ENCODE measurements at places on chromosomes 7 and 10.
A peak's percentile ranks its signal among the peaks of the same experiment; 100 is the strongest.

GRCh38 chr7:2572101-2572842, 13.5 kb downstream of the IQCE start:
- DNase-seq = no peak

- DNase-seq = no peak
Observed at GRCh38 chr7:48025624-48026023, 3.3 kb downstream of the SUN3 start.

- DNase-seq = peak; percentile 24
Observed at GRCh38 chr7:87598234-87599009, 2.3 kb downstream of the ABCB1 start.

DNA sequence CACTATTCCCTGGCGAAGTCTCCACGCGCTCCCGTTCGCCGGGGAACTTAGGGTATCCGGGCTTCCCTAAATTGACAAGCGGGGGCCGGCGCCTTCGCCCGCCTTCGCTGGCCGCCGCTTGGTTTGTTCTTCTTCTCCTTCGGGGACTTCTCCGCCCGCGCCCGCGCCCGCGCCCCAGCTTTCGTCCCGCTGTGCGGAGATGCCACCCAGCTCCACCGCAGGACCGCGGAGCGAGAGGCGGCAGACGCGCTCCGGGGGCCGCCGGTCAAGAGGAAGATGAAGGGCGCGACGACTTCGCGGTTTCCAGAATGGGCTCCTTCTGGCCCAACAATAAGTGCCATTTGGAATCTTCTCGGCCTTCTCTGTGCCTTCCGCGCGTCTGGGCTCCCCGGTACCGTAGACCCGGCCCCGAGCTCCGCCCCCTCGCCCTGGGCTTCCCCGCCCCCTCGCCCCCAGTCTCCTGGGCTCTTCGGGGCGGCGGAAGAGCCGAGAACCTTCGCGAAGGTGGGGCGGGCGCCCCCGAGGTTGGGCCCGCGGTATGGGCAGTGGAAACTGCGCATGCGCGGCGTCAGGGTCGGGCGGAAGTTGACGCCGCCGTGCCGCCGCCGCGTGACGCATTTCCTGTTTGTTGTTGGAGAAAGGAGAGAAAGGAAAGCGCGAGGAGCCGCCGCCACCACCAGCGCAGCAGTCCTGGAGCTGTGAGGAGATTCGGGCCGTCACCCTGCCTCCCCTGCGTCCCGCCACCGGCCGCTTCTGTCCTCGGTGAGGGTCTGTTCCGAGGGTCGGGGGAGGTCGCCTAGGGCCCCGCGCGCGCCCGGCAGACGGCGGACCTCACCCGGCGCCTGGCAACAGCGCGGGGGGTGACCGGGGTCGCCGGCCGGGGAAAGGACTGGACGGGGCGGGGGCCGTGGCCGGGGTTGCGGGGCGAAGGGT, at the start of gene DNAJB6:
Gene DNAJB6 (plus strand): TSS at position 622 of the 933 bp plus-strand sequence. CDS start 21,569 bp downstream, outside the sequence.
- DNase-seq = peak; percentile 88

DNA sequence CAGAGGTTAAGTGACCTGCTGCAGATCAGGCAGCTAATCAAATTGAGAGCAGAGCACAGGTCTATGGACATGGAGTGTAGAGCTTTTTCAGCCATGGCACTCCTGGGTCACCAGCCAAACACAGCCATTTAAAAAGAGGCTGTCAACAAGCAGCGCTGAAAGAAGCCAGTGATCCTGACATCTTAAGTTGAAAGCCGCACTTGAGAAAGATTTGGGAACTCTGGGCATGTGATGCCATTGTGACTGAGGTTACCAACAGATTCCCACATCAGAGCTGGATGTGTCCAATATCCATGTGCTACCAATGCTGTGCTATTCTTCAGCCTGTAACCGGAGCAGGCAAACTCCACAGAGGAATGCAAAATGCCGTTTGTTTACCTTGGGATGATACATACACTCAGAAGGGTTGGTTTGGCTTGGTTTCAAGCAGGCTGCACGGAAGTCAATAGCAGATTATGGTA, 56.2 kb upstream of the ABLIM1 start:
- DNase-seq = no peak

GRCh38 chr7:4185721-4186512, 496.2 kb upstream of the FOXK1 start:
- DNase-seq = no peak

GRCh38 chr7:6505685-6506559, 45.3 kb downstream of the GRID2IP start:
- no peak for DNase-seq

DNA sequence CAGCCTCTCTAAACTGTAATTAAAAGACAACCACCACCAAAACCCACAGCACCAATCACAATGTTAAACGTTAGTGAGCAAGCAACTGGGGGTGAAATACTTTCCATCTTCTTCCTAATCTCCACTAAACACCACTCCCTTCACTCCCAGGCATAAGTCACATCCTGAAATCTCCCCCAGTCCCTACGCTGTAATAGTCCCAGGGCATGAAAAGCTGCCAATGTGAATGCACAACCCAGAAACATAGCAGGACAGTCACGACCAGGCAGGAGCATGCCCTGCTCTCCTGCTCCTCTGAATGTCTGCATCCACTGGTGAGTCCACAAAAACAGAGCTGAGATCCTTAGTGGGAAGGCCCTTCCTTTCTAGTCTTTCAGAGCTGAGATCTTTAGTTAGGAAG, 288.9 kb downstream of the PARD3 start:
- DNase-seq = no peak

GRCh38 chr7:107998150-107998549, 4.8 kb downstream of the LAMB1 start:
- no peak for DNase-seq

DNA sequence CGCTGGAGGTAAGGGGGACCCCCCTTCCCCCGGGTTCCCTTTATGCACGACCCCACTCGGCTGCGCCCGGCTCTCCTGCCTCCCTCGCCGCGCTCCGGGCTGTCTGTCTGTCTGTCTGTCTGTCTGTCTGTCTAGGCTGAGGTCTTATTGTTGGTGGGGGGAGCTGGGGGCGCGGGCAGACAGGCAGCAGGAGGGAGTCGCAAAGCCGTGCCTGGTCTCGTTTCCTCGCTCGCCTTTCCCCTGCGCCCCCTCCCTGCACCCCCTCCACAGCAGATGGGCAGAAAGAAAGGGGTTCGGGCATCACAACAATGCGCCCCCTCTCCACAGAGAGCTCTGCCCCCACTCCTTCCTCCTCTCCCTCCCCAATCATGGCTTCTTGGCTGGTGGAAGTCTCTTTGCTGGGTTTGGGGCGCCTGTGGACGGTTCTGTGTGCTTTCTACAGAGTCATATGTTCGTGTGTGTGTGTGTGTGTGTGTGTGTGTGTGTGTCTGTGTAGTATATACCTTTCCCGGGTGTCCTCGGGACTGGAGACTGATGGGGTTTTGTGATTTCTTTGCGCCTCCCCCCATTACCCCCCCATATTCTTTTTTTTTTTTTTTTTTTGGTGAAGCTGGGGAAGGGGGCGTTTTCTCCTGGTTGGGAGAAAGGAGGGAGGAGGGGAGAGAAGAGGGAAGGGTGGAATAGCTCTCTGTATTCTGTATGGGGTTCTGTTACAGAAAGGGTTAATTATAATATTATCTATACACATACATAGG, 1.9 kb downstream of the AUTS2 start:
- no peak for DNase-seq

DNA sequence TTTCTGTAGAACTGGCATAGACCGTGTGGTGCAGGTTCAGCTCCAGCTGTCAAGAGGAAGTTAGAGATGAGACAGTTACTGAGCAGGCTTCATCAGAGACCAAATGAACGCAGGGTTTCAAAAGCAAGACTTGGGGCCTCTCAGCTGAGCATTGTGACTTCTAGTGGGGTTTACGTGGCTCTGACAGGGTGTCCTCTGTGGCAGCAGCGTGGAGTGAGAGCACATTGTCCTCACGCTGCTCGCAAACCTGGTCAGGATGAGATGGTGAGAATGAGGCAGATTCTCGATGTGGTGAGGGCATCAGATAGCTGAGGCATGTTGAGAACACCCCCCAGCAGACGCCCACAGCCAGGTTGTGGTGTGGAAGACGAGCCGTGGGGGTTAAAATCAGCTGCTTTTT, 126.0 kb downstream of the DNAJB6 start:
- no peak for DNase-seq

GRCh38 chr10:72328045-72328828, 26.5 kb downstream of the DNAJB12 start:
- peak; percentile 59 for DNase-seq

- DNase-seq = no peak
Observed at GRCh38 chr7:120512701-120513100, 239.7 kb downstream of the KCND2 start.

DNA sequence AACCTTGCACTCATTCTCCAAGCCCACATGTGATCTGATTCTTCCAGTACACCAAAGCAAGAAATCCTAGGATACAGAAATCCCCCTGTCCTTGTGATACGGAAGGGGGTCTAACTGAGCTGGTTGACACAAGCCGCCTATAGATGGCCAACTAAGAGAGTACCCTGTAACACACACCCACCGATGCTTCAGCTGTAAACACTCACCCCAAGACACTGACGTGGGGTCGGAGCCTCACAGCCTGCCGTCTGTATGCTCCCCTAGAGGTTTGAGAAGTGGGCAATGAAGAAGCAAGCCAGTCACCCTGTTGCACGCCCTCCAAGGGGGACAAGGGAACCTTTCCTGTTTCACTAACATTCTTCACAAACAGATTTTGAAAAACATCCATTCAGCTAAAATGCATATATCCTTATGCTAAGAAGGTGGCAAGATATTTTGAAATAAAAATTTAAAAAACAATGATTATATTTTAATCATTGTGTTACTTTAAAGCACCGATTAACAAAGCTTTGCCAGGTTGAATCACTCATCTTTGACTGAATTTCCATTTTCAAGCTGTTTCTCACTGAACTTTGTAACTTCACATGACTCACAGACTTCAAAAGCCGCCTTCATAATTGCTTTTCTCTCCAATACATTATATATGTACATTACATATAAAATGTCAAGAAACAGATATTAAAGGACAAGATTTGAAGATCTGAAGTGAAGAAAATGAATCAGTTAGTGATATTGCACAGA, 329.3 kb downstream of the ARL4A start:
- DNase-seq = no peak

DNA sequence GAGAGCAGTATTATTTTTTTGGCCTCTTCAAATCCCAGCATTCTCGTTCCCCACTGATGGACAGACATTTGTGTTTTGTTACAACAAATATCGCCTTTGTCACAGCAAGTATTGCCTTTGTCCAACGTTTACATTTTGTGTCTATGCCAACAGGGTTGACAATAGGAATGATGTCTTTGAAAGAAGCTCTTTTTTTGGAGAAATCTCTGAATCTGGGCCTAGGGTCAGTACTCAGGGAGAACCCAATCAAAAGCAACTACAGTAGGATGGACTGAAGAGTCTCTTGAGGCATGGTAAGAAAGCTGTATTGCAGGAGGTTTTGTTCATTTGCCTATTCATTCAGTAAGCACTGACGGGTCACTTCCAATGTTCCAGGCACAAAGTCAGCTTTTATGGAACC, 57.7 kb upstream of the KLF14 start:
- no peak for DNase-seq

- no peak for DNase-seq
Observed at GRCh38 chr10:97585439-97585811, 1.2 kb downstream of the HOGA1 start.

DNA sequence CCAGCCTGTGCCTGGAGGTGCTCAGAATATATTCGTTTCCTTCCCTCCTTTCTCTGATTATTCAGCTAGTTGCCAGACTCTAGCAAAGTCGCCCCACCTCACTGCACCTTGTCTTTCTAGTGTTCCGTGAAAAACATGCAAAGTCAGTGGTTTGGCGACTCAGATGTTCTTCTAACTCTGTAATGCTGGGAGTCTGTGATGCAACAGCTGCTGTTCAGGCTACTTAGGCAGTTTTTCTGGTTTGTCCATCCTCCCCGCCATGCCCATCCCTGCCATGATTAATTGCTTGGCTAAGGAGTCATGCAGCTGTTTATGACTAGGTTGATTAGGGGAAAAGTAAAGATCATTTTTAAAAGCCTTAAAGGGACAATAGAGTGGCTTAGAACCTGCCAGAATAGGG, 99.4 kb downstream of the MTPN start:
- no peak for DNase-seq

GRCh38 chr7:120831260-120831659, 26.7 kb downstream of the TSPAN12 start:
- DNase-seq = no peak

DNA sequence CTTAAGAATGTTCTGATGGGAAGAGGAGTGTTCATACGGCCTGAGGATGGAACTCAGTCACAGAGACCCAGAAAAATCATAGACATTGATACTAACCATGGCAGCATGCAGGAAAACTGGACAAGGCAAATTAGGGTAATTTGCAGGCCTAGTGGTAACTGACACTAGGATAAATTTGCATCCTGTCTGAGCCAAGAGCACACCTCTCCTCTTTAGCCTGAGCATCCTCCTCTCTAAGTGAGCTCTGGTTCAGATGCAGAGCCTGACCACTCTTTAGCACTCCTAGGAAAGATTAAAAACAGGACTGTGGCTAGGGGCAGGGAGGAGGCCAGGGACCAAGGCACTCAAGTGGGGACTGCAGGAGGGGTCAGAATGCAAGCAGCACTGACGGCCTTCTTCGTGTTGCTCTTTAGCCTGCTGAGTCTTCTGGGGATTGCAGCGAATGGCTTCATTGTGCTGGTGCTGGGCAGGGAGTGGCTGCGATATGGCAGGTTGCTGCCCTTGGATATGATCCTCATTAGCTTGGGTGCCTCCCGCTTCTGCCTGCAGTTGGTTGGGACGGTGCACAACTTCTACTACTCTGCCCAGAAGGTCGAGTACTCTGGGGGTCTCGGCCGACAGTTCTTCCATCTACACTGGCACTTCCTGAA, at the start of gene TAS2R41:
Gene TAS2R41 (plus strand): TSS at position 373 of the 650 bp plus-strand sequence. CDS start 0 bp downstream, at position 373.
- DNase-seq = no peak

- no peak for DNase-seq
Observed at GRCh38 chr7:68623030-68623429, 975.2 kb upstream of the AUTS2 start.

GRCh38 chr10:107425931-107426553, 261.5 kb upstream of the SORCS1 start:
- no peak for DNase-seq
